Effector memory CD8-positive, alpha-beta T cell (primary cell): ENCODE measurements at places on chromosomes 3 and 15.

DNA sequence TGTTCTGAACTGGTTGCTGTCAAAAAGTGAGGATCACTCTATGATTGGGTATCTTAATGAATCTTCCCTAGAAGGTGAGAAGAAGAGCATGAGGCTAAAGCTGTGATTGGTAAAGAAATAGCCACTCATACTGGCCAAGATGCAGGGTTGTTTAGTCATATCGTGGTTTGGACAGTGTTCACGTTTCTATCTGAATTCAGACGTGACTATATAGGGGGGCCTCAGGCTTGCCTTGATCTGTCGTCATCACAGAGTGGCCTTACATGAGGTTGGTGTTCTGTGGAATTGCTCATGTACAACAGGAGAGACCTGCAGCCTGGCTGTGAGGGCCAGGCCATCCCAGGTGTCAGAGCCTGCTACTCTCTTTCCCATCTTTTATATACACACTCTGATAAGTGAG is 12.4 kb downstream of the RTP2 start:
- no peaks in the 10 kb centered on the region for H3K4me1 ChIP-seq
- DNase-seq: no peak
- H3K36me3 ChIP-seq: no peaks in the 10 kb centered on the region
- H3K27ac ChIP-seq: no peak overlapping the region
- peaks cover 55% of the 10 kb centered on the region for H3K27me3 ChIP-seq

DNA sequence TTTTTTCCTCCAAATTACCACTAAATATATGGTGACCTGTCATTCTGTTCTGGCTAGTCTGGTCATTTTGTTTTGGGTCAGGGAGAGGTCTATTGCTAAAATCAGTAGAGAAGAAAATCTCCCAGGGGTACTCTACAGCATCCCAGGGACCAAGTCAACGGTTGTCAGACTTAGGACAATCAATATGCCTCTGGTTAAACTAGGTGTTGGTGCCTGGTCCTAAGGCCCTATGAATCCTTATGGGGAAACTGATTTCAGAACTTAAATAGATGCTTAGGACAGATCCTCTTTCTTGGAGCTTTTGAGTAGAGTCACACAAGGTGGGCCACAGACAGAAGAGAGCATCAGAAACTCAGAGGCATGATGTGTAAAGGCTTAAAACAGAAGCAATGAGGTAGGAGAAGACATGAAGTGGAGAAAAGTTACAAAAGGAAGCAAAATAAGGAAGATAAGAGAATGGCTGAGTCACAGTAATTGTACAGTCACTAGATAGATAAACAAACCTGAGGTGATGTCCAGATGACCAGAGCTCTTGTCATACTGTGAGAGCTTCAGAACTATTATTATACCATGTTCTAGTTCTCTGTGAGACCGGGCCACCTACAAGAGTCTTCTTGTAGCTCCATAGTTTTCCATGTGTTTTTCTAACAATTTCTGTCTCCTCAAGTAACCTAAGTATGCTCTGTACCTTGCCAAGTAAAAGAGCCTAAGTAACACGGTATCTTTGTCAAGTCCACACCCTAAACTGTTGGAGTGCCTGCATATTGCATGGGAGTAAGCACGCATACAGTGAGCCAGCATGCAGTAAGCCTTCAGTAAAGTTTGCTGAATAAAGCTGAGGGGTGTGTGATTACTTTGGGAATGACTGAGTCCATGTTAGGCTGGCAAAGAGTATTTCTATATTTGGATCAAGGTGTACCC is 44.6 kb upstream of the LEKR1 start:
- H3K4me3 ChIP-seq: no peak overlapping the region
- no peaks in the 10 kb centered on the region for H3K36me3 ChIP-seq
- peaks cover under 1% of the 10 kb centered on the region for H3K27me3 ChIP-seq
- no peak overlapping the region for H3K27ac ChIP-seq

DNA sequence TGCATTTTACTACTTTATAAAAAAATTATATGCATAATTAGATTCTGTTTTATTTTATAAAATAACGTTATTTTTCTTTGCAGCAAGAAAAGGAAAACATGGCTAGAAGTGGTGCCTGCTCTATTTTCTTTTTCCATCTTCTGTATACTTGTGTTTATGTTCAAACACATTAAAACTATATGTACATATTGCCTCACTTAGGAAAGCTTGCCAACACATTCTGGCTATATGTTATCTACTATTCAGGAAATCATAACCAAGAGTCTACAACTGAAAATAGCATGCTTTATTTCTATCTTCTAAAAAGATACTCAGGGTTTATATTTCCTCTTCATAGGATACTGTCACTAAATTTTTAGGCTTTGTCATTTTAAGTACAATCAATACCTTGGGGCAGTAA is 90.2 kb upstream of the KCNMB2 start:
- no peaks in the 10 kb centered on the region for H3K36me3 ChIP-seq
- no peak for DNase-seq
- no peaks in the 10 kb centered on the region for H3K4me1 ChIP-seq
- no peak overlapping the region for H3K27ac ChIP-seq
- no peak overlapping the region for H3K4me3 ChIP-seq

DNA sequence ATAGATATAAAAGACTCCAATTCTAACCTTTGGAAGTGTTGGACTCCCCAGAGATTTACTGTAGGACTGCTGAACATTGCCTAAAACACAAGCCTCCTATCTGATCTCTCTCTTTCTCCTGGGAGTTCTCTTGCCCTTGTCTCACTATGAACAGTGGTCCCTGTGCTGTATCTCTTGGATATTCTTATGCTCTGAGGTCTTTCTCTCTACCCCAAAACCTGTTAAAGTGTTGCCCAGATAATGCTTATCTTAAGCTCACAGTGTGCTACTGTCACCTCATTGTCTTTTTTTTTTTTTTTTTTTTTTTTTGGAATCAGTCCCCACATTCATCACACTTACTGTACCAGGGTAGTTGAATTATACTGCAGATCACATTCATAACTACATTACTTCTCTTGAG is 131.0 kb upstream of the CBLB start:
- no peaks in the 10 kb centered on the region for H3K27me3 ChIP-seq
- H3K36me3 ChIP-seq: no peaks in the 10 kb centered on the region
- peaks cover 10% of the 10 kb centered on the region for H3K4me1 ChIP-seq
- H3K4me3 ChIP-seq: no peak overlapping the region
- H3K27ac ChIP-seq: no peak overlapping the region

DNA sequence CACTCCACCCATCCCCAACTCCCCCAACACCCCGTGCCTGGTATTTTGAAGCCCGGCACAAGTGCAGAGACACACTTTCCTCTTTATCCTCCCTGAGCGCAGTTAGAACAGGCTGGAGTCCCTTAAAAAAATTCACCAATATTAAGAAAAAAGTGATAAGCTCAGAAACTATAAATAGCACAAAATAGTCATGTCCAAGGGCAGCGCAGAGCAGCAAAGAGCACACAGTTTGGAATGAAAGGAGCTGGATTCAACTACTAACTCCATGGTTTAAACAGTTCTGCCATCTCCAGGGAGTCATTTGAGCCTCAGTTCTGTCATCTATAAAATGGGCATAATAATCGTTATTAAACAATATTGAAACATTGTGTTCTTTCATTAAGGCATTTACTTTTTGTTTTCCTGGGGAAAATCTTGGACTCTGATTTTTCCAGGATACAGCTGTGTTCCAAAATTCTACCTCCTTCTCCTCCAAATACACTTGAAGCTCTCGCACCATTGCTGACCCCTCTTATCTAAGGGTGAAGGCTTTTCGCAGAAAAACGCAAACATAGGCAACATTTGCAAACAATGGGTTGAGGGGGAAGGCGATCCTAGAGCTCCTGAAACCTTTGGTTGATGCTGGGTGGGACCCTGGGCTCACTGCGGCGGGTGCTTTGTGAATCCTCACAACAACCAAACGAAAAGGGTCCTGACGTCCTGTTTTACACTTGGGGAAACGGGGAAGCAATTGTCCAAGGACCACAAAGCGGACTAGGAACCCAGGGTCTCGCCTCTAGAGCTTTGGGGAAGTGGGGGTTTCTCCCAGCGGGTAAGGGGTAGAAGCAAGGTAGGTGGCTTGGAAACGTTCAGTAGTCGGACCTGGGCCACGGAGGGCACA is 41.8 kb downstream of the EPHB3 start:
- peaks cover 4% of the 10 kb centered on the region for H3K36me3 ChIP-seq
- DNase-seq: no peak
- H3K4me1 ChIP-seq: peaks cover 32% of the 10 kb centered on the region
- H3K27ac ChIP-seq: no peak overlapping the region
- H3K27me3 ChIP-seq: peaks cover 77% of the 10 kb centered on the region

GRCh38 chr3:171715155-171715554 is 95.1 kb downstream of the PLD1 start:
- no peaks in the 10 kb centered on the region for H3K4me1 ChIP-seq
- no peak overlapping the region for H3K4me3 ChIP-seq
- peaks cover 9% of the 10 kb centered on the region for H3K36me3 ChIP-seq
- no peak for DNase-seq
- no peak overlapping the region for H3K27ac ChIP-seq

GRCh38 chr15:88619796-88620195 is 1.3 kb upstream of the AEN start:
- no peak for DNase-seq
- H3K27me3 ChIP-seq: peaks cover 28% of the 10 kb centered on the region
- H3K4me3 ChIP-seq: no peak overlapping the region
- H3K4me1 ChIP-seq: peaks cover 33% of the 10 kb centered on the region
- H3K36me3 ChIP-seq: peaks cover 11% of the 10 kb centered on the region

DNA sequence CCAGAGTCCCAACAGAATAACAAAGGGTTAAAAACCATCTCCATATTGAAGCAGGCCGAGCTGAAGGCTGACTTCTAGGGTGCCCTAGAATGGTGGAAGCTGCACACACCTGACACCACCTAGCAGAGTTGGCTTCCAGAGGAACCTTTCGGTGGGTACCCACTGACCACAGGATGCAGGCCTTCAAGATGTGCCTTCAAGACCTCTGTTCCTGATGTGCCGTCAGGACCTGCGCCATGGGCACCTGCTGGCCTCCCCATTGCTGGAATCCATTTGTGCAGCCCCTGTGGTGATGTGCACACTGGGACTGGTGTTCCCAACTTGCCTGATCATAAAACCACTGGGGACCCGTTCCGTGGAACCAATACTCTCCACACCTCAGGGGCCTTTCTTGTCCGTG is 35.7 kb upstream of the RPL32 start:
- no peak overlapping the region for H3K27ac ChIP-seq
- H3K4me3 ChIP-seq: no peak overlapping the region
- peaks cover 24% of the 10 kb centered on the region for H3K27me3 ChIP-seq
- H3K4me1 ChIP-seq: peaks cover 4% of the 10 kb centered on the region
- no peak for DNase-seq

DNA sequence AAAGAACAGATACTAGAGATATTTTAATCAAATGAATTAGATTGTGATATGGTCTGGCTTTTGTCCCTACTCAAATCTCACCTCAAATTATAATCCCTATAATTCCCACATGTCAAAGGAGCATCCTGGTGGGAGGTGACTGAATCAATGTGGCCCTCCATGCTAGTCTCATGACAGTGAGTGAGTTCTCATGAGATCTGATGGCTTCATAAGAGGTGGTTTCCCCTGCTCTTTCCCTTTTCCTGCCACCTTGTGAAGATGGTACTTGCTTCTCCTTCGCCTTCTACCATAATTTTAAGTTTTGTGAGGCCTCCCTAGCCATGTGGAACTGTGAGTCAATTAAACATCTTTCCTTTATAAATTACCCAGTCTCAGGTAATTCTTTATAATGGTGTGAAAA is 82.8 kb downstream of the FAIM start:
- H3K4me3 ChIP-seq: no peak overlapping the region
- H3K27ac ChIP-seq: no peak overlapping the region
- H3K36me3 ChIP-seq: peaks cover 8% of the 10 kb centered on the region
- H3K4me1 ChIP-seq: no peaks in the 10 kb centered on the region
- no peak for DNase-seq
- H3K27me3 ChIP-seq: no peaks in the 10 kb centered on the region

DNA sequence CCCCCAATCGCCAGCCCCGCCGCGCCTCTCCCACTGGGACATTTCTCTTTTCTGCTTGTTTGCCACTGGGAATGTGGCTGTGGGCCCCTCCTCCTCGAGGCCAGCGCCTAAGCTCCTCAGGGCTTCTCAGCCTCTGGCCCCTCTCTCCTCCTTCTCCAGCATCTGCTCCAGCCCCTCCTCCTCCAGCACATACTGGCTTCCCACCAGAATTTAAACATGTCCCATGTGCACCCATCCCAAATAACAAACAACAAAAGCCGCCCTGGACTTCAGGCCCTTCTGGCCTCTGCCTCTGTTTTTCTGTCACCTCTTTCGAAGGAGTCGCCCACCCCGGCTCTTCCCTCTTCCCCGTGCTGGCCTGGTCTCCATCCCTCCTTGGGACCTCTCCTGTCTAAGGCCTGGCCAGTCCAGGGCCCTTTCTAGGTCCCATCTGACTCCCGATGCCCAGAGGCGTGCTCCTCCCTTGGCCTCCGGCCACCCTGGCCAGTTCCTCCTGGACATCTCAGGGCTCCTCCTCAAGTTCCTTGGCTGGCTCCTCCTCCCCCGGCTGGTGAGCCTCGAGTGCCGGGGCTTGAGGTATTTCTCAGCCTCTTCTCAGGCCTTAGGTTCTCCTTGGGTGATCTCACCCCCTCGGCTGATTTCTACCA is 94.6 kb upstream of the SLC6A6 start:
- H3K27ac ChIP-seq: no peak overlapping the region
- DNase-seq: no peak
- H3K4me1 ChIP-seq: peaks cover 14% of the 10 kb centered on the region
- no peak overlapping the region for H3K4me3 ChIP-seq

DNA sequence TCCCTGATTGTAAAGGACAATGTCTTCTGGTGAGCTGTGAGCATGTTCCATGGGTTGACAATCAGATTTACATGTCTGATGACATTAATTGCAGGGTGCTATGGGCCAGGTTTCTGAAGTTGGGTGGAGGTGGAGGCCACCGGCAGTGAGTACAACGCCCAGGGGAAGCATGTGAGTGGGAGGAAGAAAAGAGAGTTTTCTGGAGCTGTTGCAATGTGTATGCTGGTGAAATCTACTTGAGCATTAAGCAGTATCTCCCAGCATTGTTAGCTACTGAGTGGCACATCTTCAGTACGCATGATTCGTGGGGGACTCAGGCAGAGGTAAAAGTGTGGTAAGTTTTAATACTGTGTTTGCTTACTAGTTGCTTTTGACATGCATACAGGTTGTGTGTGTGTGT is 26.6 kb downstream of the TMEM45A start:
- no peak overlapping the region for H3K4me3 ChIP-seq
- DNase-seq: no peak
- H3K27me3 ChIP-seq: peaks cover 9% of the 10 kb centered on the region
- H3K4me1 ChIP-seq: peaks cover 3% of the 10 kb centered on the region
- no peak overlapping the region for H3K27ac ChIP-seq
